Right forelimb (tissue), 1 donor: ENCODE measurements at places on chromosomes 12 and 14.

DNA sequence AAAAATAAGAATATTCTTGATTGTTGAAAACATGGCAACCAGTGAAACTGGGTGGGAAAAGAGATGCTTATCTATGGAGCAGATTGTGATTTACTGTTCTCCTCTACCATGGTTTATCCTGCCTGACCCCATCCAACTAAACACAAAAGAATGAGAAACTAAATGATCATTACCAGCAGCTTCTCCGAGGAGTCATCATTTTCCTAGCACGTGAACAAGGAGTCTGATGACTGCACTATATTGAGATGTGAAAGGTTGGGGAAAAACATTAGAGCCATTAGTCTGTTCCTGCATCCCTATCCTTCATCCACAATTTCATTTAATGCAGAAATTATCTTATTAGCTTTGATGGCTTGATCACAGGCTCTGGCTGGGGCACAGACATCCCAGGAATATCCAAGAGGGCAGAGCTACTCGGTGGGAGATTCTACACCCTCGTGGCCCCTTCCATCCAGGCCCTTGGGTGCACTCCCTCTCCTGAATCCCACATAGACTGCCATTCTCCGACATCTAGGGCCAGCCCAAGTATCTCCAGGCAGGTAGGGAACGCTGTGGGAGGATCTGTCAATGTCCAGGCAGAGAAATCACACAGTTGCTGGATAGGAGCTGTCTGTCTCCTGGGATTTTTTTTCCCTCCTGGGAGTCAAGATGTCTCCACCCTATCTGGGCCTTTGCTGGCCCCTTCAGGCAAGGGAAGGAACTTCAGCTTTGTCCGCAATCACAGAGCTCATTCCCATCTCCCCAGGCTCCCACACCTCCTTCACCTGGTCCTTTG, 43.3 kb upstream of the DHRS4 start:
- DNase-seq, result no peak

DNA sequence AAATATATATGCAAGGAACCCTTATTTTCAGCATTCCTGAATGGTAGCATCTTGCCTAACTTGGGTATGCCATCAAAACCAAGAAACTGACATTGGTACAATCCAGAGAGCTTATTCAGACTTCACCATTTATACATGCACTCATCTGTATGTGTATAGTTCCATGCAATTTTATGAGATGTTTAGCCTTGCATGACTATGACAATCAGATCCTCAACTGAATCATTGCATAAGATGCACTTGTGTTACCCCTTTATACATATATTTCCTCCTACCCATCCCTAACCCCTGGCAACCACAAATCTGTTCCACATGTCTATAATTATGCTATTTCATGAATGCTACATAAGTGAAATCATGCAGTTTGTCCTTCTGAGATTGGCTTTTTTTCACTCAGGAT, 37.0 kb upstream of the PPFIBP1 start:
- no peak for DNase-seq

DNA sequence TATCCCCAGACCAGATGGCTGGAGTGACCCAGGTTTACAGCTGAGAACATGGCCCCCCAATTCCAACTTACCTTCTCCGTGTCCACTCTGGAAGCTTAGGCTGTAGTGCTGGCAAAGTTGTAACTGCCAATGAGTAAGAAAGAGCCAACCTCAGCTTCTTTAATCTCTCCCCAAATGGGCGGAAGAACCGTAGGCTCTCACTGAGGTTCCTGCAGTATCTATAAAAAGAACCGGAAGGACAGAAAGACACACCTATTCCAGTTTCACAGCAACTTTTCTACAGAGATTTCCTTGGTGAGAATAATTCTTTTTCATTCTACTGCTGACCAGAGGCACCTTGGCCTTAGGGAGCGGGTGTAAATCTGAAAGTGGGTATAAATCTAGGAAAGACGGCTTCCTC, at the start of gene GPRC5D:
TSS of gene GPRC5D (minus strand) at position 135 of the 400 bp plus-strand sequence. CDS start 1,786 bp downstream, outside the sequence.
- no peak for DNase-seq

- DNase-seq, result no peak
Observed at GRCh38 chr12:112018571-112019237, 5.5 kb downstream of the ERP29 start.

DNA sequence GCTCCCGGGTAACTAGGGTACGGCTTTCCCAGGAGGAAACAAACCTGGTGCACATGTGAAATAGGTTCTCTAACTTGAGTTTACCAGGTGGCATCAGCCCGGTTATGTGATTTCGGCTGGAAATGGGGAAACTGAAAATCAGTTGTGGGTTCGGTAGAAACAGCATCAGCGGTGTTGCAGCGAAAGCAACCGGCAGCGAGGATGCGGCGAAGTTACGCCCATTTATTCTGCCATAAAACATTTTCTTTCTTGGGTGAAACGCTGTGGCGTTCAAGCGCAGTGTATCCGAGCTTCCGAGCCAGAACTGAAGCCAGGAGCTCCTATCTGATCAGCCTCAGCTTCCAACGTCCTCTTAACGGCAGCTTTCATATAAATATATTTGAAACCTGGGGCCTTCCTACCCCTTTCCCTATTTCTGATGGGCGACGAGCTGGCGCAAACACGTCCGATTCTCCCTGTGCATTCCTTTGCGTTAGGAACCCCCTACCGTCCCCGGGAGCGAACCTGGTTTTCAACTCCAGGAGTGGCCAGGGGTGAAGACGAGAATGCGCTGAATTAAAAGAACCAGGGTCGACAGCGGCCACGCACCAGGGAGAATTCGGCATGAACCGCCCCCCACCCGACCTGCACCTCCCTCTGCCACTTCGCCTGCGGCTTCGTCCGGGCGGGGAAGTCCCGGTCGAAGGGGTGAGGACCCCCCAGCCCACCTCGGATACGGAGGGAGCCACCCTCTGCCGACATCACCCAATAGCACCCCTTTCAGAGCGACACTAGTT, 1.6 kb downstream of the DPF3 start:
- DNase-seq, result no peak

GRCh38 chr12:30896461-30896860, 30.1 kb upstream of the TSPAN11 start:
- DNase-seq, result no peak

DNA sequence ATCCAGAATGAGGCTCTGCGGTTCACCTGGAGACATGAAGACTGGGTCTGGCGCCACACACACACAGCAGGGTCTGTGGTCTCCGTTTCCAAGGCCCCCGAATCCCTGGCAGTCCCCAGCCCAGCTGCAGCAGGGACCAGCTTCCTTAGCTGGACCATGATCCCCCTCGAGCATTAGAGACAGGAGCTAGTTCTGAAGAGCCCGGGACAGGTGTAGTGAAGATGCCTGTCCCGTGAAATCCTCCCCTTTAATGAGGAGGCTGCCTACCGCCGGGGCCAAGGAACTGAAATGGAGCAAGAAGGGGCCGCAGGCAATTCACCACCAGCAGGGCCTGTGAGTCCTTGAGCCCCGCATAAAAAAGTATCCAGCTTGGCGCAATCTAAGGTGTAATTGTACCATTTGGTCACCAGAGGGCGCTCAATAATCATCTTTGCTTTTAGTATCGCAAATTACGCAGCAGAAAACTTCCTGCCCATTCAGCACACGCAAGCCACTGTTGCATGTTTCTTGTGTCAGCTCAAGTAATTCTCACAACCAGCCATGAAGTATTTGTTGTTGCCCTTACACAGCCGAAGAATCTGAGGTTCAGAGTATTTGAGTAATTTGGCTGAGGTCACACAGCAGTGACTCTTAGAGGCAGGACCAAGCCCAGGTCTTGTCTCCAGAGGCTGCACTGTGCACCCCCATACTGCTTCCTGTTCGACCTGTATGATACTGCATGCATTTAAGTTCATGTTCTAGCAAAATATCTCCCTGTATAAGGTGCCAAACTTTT, 54.3 kb upstream of the PPP2R5C start:
- DNase-seq, result peak; percentile 71

DNA sequence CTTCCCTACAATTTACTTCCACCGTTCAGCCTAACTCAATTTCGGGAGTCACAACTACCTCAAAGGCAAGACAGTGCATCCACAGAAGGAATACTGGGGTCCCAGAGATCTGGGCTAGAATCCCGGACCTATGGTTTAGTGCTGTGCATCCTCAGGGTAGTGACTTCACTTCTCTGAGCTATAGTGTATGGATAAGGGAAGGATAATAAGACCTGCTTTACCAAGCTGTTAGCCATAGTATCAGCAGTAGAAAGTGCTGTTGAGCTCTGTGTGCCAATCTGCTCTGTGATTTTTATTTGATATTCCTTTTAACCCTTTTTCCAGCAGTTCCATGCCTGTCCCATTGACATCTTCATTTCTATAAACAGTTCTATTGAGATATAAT, 1044.3 kb downstream of the BCL11B start:
- DNase-seq, result no peak
